OCI-M1 (cell line): ENCODE measurements at places on chromosomes 16 and 17.

- DNase-seq = no peak
Measured at GRCh38 chr17:3782751-3783150, 18.2 kb downstream of the ITGAE start.

GRCh38 chr16:19844945-19845641 is 39.6 kb downstream of the GPRC5B start:
- no peak for DNase-seq

DNA sequence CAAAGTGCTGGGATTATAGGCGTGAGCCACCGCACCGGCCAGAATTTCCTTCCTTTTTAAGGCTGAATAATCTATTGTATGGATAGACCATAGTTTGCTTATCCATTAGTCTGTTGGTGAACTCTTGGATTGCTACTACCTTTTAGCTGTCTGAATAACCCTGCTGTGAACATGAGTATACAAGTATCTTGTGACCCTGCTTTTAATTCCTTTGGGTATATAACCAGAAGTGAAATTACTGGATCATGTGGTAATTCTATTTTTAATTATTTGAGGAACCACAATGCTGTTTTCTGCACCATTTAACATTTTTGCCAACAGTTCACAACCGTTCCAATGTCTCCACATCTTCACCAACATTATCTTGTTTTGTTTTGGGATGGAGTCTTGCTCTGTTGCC is 4.6 kb upstream of the OTOA start:
- no peak for DNase-seq

- peak; percentile 48 for DNase-seq
Measured at GRCh38 chr17:44269535-44270240, 1.8 kb upstream of the SLC4A1 start.

DNA sequence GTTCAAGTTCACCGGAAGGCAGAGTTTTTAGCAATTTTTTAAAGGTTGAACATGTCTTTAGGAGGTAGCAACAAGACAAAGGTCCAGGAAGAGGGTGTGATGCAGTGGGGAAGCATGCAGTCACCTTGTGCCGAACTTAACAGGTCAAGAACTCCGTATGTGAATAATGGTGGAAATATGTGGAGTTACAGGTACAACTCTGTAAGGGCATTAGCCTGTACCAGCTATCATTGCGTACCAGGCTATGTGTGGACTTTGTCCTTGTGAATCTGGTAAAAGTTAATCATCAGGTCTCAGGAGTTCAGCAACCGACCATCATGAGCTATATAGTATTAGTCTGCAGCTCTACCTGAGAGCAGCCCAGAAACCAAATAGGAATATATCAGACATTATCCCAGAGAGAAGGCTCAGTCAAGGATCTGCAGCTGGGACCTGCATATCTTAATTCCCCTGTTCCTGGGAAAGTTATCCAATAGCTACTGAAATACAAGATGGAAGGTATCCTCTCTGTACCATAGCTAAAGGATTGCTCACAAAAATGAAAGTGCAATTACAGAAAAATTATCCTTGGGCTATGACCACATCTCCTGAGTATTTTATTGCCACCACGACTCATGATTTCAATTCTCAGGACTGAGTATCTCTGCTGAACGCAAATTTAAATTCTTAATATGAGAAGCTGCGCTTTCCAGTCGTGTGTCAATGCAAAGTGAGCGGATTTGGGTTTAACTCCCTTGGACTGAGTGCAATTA is 469.3 kb downstream of the CDH13 start:
- no peak for DNase-seq

GRCh38 chr16:50666658-50667496 is 14.2 kb downstream of the SNX20 start:
- peak; percentile 92 for DNase-seq

DNA sequence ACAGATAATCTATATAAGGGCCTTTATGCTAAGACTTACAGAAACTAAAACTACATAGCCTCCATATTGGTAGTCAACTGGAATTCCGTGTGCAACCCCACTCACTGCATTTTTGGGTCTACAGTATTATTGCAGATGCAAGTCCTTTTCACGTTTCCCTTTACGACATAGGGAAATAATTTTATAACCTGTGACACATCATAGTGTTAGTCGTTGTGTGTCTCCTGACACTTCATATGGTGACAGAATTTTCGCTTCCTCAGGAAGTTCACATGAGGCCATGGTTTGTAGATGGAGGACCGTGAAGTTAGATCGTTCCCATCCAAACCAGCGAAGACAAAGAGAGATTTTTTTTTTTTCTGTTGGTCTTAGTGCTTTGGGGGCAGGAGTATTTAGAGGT is 15.7 kb upstream of the MRC2 start:
- no peak for DNase-seq

- DNase-seq = no peak
Measured at GRCh38 chr16:60137891-60138290, 1403.8 kb upstream of the GOT2 start.

GRCh38 chr17:57665696-57666095 is 79.4 kb downstream of the CCDC182 start:
- DNase-seq = no peak

DNA sequence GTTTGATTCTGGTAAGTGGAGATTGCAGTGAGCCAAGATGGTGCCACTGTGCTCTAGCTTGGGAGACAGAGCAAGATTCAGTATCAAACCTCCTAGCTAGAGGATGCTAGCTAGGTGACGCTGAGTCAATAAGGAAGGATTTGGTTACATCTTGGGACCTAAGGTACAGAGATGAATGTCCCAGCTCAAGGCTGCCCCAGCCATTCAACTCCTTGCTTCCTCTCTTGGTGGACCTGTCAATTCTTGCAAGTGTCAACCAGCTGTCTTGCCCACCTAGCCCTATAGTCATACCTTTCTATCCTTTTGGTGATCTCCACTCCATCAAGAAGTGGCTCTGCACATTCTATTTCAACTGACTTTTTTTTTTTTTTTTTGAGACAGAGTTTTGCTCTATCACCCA is 1.4 kb upstream of the MILR1 start:
- DNase-seq = no peak

GRCh38 chr16:63749276-63749675 is 1372.6 kb downstream of the CDH11 start:
- DNase-seq = no peak

- peak; percentile 88 for DNase-seq
Measured at GRCh38 chr17:39270923-39271322, 45.2 kb upstream of the STAC2 start.

- DNase-seq = no peak
Measured at GRCh38 chr16:194516-194915, 14.3 kb downstream of the HBQ1 start.

GRCh38 chr17:6749519-6749918 is 6.3 kb upstream of the XAF1 start:
- peak; percentile 63 for DNase-seq

DNA sequence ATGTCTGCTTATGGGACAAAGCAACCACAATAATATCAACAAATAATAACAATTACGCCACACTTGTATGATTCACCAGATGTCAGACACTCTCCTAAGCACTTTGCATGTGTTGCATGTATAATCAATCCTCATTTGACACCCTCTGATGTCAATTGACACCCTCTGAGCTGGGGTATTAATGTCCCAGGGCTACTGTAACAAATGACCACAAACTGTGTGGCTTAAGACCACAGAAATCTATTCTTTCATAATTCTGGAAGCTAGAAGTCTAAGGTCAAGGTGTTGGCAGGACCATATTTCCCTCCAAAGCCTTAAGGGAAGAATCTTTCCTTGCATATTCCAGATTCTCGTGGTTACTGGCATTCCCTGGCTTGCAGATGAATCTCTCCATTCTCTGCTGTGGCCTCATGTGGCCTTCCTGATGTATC is 112.7 kb downstream of the NPIPB5 start:
- DNase-seq = no peak

DNA sequence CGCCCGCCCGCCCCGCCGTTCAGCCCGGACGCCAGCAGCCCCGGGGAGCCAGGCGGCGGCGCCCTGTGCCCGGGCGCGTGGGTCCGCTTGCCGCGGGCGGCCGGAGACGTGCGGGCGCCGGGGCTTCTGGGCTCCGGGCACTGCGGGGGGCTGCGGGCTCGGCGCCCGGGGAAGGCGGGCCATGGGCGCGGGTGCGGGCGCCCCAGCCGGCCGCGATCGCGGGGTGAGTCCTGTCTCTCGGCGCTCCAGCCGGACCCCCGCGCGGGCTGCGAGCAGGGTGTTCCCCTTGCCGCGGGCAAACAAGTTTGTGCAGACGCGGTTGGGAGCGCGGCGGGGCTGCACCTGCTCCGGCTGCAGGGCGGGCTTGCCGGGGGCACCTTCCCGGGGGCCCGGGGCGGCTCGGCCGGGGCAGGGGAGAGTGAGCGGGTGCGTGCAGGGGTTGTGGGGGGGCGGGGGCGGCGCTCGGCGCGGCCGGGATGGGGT is 292 bp downstream of the WSCD1 start:
- no peak for DNase-seq

DNA sequence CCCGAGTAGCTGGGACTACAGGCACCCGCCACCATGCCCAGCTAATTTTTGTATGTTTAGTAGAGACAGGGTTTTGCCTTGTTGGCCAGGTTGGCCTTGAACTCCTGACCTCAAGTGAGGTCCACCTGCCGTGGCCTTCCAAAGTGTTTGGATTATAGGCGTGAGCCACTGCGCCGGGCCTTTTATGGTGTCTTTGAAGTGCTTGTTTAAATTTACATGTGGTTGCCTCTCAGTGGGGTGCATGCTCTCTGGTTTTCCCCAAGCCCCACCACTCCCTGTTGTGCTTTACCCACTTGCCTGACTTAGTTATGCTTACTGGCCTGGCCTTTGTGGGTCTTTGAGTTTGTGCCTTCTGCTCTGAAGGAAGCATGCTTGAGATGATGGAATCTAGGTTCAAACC is 132.0 kb downstream of the PRKCB start:
- no peak for DNase-seq
